ENCODE measurements at places on chromosomes 3 and 15.

GRCh38 chr15:71121442-71121841 lies 6.2 kb downstream of the THSD4 start:
- DNase-seq = no peak

- DNase-seq = no peak
These were observed 71.1 kb upstream of the IMPG2 start for GRCh38 chr3:101391413-101391950.

DNA sequence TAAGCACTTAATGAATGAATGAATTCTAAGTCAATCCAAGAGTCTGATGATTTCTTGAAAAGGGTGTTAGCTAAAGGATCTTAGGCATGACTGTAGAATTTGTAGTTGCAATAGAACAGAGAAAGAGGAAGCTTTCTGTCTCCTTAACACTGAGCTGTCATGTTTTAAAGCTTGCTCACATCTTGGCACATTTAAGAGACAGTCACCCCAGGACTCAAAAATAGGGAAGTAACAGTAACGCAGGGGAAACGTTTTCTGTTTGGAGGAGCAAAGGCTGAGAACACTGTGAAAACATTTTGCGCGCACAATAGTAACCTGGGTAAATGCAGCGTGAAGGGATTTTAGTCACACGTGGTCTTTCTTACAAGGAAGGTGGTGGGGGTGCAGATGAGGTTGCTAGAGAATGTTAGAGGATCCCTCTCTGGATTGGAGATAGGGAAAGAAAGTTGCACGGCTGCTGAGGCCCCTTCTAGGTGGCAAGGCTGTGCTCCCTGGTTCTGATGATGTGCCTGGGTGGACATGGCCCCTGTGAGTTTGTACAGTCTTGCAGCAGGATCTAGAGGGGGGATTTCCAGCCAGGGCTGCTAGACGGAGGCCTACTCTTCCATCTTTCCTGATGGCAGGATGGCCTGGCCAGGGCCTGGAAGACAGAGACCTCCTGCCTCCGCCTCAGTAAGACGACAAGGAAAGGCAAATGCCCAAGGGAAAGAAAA lies 12.0 kb downstream of the STARD5 start:
- no peak for DNase-seq

DNA sequence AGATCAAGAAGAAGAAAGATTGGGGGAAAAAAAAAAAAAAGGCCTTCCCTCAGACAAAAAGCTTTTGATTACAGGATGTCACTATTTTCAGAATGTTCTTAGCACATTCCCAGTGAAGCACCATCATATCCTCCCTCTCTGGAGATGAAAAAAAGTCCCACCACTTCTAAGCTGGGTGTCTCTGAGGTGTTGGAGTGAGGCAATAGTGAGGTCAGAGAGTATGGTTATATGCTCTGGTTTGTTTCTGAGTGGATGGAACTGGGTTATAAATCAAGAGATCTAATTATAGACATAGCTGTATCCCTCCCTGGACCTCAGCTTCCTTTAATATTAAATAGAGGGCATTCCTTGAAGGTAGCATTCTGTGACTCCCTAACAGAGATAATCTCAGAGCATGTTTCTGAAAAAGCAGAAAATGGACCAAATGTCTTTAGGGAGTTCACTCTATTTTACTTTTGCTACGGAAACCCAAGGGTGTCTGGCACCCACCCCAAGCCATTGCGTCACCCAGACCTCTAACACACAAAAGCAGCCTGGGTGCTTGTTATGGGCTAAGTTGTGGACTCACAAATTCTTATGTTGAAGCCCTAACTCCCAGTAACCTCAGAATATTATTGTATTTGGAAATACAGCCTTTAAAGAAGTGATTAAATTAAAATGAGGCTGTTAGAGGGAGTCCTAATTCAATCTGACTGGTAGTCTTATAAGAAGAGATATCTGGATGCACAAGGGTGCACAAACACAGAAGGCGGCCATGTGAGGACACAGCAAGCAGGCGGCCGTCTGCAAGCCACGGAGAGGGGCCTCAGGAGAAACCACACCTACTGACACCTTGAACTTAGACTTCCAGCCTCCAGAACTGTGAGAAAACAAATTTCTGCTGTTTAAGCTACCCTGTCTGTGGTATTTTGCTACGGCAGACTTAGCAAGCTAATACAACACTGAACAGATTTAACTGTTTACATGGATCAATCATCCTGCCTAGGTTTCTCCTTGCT lies 81.5 kb downstream of the MB21D2 start:
- no peak for DNase-seq

DNA sequence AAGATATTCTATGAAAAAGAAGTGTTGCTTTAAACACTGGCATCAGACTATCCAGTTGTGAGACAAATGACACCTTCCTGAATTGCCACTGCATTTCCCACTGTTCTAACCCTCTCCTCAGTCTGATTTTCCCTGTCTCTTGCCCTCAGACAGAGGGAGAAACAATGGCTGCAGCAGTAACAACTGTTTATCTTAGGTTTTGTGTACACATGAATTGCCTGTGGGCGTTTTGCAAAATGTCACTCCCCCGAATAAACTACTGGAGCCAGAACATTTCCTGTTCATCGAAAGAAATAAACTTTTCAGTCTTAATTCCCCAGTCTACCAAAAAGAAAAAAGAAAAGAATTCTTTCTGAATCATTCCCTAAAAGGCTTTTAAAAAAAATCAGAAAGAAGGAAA lies 155.1 kb downstream of the MAGI1 start:
- DNase-seq = no peak

DNA sequence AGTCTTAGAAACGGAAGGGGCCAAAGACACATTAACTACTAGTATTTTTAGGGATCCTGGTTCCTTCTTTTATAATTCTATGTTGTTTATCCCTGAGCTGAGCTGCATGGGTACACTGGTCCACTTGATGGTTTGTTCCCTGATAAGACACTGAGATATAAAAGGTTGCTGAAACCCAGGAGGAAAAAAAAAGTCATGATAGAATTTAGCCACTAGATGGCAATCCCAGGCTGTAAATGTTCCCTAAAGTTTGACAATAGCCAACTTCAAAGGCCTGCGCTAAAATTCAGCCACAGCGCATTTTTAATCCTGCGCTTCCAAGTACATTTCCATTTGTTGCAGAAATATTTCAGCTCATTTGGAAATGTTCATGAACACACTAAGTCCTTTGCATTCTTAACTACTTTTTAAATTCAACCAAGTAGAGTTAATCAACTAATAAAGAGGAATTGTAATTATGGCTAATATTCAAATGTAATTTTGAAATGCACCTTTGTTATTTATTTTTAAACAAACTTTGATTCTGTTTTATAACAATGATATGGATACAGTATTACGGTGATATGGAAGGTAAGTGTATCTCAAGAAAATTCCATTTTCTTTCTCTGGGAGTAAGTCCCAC lies 249.3 kb upstream of the FEZF2 start:
- DNase-seq = no peak

DNA sequence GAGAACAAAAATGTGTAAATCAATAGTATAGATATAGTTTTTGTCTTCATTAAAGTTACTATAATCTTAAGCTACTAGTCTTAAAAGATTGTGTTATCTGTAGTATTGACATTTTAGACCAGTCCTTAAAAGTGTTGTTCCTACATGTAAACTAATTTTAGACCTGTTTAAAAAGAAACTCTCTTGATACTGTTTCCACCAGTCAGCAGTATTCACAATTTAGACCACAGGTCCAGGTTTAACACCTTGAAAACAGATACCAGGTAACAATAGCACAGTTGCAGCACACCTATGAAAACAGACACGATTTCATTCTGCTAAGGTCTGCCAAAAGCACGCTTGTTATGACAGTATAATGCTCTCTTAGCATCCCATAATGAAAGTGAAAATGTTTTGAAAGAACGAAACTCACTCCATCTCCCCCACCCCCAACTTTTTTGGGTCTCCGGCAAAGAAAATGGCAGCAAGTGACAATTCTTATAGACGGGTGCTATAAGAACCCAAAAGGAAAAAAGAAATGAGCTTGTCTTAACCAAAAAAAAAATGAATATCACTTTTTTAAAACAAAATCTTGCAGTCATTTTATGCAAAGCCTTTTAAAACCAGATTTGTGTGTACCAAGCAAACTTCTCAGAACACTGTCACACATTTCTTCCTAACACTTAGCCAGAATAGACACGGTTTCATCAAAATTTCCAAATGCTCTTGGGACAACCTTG lies 1.6 kb downstream of the EIF4E3 start:
- peak; percentile 41 for DNase-seq
